Esophagus squamous epithelium (tissue), 5 donors: ENCODE measurements at places on chromosomes 5 and 9. TPM values are rescaled to one million over a fixed set of nuclear protein-coding genes. Genes with fewer than 3 reads are reported as not detected.

GRCh38 chr5:138953387-138954256 lies 78.5 kb upstream of the LRRTM2 start:
- no peak overlapping the region for H3K4me3 ChIP-seq
- peak overlapping the region; percentile 68 for H3K27ac ChIP-seq
- no peaks in the 10 kb centered on the region for H3K27me3 ChIP-seq
- no peak for DNase-seq
- H3K4me1 ChIP-seq: peaks cover 28% of the 10 kb centered on the region
- H3K36me3 ChIP-seq: peaks cover 19% of the 10 kb centered on the region

DNA sequence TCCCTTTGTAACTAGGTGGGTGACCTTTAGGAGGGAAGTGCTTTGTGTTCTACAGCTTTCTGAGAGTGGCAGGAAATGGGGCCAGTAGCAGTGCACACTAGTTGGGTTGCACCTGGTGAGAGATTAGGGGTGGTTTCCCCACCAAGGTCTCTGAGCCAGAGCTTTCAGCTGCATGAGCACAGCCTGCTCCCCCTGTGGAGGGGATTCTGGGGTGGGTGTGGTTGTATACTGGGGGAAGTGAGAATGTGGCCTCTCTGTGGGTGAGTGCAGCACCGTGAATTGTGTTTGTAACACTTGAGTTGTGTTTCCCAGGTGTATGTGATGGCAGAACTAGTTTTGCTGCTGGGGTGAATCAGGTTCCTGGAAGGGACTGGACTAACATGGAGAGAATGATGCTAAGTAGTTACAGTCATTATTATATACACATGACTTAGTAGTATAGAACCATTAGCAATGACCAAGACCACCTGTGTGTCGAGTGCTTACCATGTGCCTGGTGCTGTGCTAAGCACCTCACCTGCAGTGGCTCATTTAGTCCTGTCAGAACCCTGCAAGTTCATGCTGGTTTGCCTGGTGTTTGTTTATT lies 11.8 kb upstream of the CXXC5 start:
- no peaks in the 10 kb centered on the region for H3K27me3 ChIP-seq
- peaks cover 41% of the 10 kb centered on the region for H3K4me1 ChIP-seq
- DNase-seq: no peak
- H3K27ac ChIP-seq: peak overlapping the region; percentile 88
- no peaks in the 10 kb centered on the region for H3K36me3 ChIP-seq
- no peak overlapping the region for H3K4me3 ChIP-seq

DNA sequence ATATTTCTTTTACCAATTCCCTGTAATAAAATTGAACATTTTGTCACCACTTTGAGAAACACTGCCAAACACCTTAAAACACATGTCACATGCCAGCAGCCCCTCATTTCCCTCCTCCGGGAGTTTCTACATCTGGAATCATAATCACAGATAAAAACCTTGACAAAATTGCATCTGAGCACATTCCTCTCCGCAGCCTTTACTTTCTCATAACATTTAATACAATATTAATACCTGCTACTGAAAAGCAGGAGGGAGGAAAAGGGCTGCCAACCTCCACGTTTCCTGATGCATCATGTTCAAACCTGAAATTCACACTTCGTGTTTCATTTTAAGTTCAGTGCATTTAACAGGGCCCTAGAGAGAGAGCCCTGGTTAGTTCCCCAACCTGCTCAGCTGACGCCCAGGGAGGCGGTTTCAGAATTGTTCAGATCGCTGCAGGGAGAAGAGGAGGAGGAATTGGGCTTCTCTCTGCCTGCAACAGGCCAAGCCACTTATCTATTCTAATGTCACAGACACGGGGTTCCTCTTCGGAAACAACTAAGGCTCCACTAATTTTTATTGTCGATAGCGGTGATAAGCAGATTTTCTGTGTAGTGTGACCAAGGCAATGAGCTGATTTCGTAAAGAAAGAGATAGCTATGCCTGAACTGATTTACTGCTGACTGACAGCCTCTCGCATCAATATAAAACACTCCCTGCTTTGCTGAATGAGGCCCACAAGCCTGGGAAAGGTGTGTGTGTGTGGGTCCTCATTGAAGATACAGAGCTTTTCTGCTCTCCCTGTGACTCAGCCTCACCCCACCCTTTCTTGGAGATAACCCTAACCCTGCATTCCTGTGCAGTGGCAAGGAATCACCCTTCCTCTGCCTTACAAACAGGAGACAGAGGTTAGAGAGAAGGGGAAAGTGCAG lies 4.9 kb upstream of the LHX2 start:
- H3K27ac ChIP-seq: no peak overlapping the region
- H3K36me3 ChIP-seq: no peaks in the 10 kb centered on the region

- no peaks in the 10 kb centered on the region for H3K4me1 ChIP-seq
- H3K27me3 ChIP-seq: peaks cover 30% of the 10 kb centered on the region
- no peak overlapping the region for H3K4me3 ChIP-seq
- H3K27ac ChIP-seq: no peak overlapping the region
- no peaks in the 10 kb centered on the region for H3K36me3 ChIP-seq
- DNase-seq: no peak
These were observed 10.5 kb downstream of the CDHR2 start for GRCh38 chr5:176559683-176560082.

GRCh38 chr5:179731791-179732411 lies 721 bp upstream of the MAML1 start:
- peak overlapping the region; percentile 95 for H3K27ac ChIP-seq
- peaks cover 49% of the 10 kb centered on the region for H3K36me3 ChIP-seq
- peak overlapping the region; percentile 98 for H3K4me3 ChIP-seq
- peaks cover 27% of the 10 kb centered on the region for H3K4me1 ChIP-seq
- no peak for DNase-seq
- no peaks in the 10 kb centered on the region for H3K27me3 ChIP-seq

DNA sequence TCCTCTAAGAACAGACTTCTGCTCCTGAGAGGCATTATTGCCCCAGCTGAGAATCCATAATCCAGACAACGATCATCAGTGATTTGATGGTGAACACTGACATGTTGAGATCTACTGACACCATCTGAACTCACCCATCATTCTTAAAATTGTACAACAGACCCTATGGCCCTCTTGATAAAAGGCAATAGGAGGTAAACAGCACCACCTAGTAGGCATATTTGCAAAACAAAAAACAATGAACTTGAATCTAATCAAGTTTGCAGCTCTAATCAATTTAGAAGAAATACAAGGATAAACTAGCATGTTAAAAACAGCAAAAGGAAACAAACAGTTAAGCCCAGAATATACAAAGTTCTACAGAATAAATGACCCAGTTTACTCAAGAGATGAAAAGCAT lies 89.6 kb downstream of the SFXN1 start:
- H3K27me3 ChIP-seq: peaks cover 31% of the 10 kb centered on the region
- H3K27ac ChIP-seq: no peak overlapping the region
- no peak overlapping the region for H3K4me3 ChIP-seq
- no peaks in the 10 kb centered on the region for H3K36me3 ChIP-seq
- H3K4me1 ChIP-seq: no peaks in the 10 kb centered on the region
- DNase-seq: no peak

DNA sequence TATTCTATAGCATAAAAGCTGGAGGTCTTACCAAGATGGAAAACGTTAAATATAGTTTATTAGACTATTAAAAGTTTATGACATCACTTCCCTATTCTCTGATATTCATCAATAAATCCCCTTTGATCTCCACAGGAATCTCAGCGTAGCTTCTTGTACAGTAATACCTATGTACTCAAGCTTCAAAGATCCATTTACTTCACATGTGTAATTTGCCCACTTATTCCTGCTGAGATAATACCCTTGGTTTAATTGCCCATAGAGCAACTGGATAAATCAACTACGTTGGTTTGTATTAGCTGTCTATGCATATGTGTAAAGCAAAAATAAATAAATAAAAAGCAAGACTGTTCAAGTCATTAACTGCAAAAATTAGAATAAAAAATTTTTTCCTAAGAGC lies 219.7 kb downstream of the EFNA5 start:
- peaks cover 11% of the 10 kb centered on the region for H3K4me1 ChIP-seq
- H3K36me3 ChIP-seq: no peaks in the 10 kb centered on the region
- no peak overlapping the region for H3K27ac ChIP-seq
- H3K27me3 ChIP-seq: no peaks in the 10 kb centered on the region
- H3K4me3 ChIP-seq: no peak overlapping the region
- DNase-seq: no peak

DNA sequence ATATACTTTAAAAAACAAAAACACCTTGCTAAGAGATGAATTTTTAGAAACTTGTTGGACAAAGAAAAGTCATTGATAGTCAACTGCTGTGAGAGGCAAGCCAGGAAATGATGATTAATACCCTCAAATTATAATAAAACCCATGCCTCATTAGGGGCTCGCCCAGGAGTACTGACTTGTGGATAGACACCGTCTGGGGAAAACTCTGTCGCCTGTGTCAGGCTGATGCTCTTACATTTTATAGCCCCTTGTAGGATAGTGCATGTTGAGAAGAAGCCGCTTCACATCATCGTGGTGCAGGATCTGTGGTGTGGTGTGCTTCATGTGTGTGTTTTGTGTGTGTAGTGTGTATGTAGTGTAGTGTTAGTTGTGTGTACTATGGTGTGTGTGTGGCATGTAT lies 39.1 kb downstream of the SYK start:
- H3K27ac ChIP-seq: no peak overlapping the region
- no peak for DNase-seq
- no peaks in the 10 kb centered on the region for H3K27me3 ChIP-seq
- no peak overlapping the region for H3K4me3 ChIP-seq
- no peaks in the 10 kb centered on the region for H3K4me1 ChIP-seq

DNA sequence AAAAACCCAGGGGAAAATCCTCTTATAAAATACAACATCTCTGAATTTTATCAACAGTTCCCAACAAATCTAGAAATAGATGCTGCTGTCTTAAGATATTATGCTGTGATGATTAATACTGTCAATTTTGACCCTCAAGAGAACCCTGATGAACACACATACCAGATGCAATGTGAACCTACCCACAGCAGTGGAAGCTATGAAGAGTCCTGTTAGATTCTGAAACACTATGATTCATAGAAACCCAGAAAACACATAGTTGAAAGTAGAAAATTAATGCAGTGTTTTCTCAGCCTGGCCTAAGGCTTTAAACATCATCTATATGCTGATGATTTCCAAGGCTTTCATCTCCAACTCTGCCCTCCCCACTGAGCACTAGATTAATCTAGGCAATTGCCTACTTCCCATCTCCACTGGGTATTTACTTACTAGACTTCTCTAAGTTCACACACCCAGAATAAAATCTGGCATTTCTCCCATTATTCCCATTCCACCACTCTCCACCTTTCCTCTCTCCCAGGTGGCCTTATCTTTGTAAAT lies 296.2 kb downstream of the CTNND2 start:
- no peak for DNase-seq
- no peaks in the 10 kb centered on the region for H3K27me3 ChIP-seq
- no peak overlapping the region for H3K27ac ChIP-seq
- no peaks in the 10 kb centered on the region for H3K36me3 ChIP-seq
- H3K4me1 ChIP-seq: no peaks in the 10 kb centered on the region
- no peak overlapping the region for H3K4me3 ChIP-seq

DNA sequence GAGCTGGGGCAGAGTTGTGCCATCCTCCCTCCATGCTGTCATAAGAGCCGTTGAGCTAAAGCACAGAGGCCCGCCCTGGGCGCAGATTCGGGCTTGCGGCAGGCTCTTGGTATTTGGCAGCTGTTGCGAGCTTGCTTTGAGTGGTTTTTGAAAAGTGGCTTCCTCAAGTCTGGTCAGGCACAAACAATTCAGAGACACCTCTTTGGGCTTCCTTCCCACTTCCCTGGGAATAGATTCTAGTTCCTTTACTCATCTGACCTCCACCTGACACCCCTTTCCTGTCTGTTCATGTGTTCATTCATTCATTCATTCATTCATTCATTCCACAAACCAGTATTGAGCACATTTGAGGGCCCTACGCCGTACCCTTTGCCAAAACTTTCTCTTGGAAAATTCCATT lies 27.4 kb downstream of the NCS1 start:
- H3K27ac ChIP-seq: peak overlapping the region; percentile 91
- H3K4me1 ChIP-seq: peaks cover 79% of the 10 kb centered on the region
- DNase-seq: no peak
- H3K36me3 ChIP-seq: no peaks in the 10 kb centered on the region
- H3K27me3 ChIP-seq: no peaks in the 10 kb centered on the region

- no peak overlapping the region for H3K4me3 ChIP-seq
- no peak overlapping the region for H3K27ac ChIP-seq
These were observed 611.5 kb downstream of the ZNF608 start for GRCh38 chr5:124134941-124135340.

DNA sequence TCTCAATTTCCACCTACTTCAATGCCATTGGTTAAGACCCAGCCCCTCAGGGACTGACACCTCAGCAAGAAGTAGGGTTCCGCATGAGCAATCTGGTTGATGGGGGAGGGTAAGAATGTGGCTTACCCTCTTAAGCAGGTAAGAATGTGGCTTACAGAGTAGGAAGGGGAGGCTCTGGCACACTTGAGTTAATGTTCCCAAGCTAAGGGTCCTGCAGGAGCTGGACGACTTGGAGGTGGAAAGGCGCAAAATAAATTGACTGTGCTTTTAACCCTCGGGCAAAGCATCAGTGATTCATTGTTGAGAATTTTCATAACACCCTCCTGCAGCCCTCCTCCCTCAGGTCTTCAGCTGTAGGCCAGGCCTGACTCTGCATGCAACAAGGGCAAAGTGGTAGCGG lies 24.9 kb upstream of the ADRA1B start:
- H3K4me1 ChIP-seq: no peaks in the 10 kb centered on the region
- H3K36me3 ChIP-seq: no peaks in the 10 kb centered on the region
- no peak overlapping the region for H3K27ac ChIP-seq
- H3K4me3 ChIP-seq: no peak overlapping the region
- H3K27me3 ChIP-seq: no peaks in the 10 kb centered on the region
- no peak for DNase-seq

GRCh38 chr5:19568004-19568403 lies 420.0 kb downstream of the CDH18 start:
- no peak overlapping the region for H3K4me3 ChIP-seq
- H3K4me1 ChIP-seq: no peaks in the 10 kb centered on the region
- no peak for DNase-seq
- no peaks in the 10 kb centered on the region for H3K27me3 ChIP-seq
- H3K36me3 ChIP-seq: no peaks in the 10 kb centered on the region

DNA sequence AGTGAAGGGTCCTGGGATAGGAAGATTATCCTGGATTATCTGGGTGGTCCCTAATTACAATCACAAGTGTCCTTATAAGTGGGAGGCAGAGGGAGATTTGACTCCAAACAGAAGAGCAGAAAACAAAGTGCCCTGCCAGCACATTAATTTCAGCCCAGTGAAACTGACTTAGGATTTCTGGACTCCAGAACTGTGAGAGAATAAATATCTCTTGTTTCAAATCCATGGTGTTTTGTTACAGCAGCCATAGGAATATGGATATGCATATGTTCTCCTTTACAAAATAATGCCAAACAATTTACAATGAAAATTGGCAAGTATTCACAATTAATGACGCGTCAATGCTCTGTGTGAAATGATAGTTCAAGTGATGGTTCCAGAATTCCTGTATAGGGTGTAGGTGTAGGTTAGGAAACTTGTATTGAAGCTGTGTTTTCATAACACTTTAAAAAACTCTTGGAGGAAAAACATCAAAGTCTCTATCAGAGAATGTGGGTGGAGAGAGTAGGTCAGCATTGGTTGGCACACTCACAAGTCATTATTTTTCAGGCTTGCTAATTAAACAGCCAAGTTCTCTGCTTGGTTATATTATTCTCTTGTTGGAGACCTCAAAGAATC lies 19.9 kb upstream of the PLPP1 start:
- no peak overlapping the region for H3K27ac ChIP-seq
- no peaks in the 10 kb centered on the region for H3K4me1 ChIP-seq
- H3K27me3 ChIP-seq: no peaks in the 10 kb centered on the region
- H3K36me3 ChIP-seq: no peaks in the 10 kb centered on the region

Gene OSMR
- total RNA-seq: 9.2 TPM

Gene AK3
- 47.8 TPM for total RNA-seq

Gene SPTAN1
- total RNA-seq: 97.8 TPM

Gene BHMT2
- 3.4 TPM for total RNA-seq

Gene ZNF346
- total RNA-seq: 11.7 TPM

Gene LCN10
- total RNA-seq: 1.7 TPM

Gene KCNIP1
- total RNA-seq: not detected

Gene FAM163B
- not detected for total RNA-seq

Gene PCDHGA12
- 8.0 TPM for total RNA-seq
